ENCODE measurements at places on chromosomes 2 and 18.

- no peak for DNase-seq
These were observed 51.1 kb downstream of the RNF152 start for GRCh38 chr18:61841706-61842105.

- DNase-seq = no peak
These were observed 510 bp downstream of the IL1RN start for GRCh38 chr2:113127646-113128570.

GRCh38 chr2:47321411-47322031, 81.4 kb upstream of the MSH2 start:
- DNase-seq = no peak

DNA sequence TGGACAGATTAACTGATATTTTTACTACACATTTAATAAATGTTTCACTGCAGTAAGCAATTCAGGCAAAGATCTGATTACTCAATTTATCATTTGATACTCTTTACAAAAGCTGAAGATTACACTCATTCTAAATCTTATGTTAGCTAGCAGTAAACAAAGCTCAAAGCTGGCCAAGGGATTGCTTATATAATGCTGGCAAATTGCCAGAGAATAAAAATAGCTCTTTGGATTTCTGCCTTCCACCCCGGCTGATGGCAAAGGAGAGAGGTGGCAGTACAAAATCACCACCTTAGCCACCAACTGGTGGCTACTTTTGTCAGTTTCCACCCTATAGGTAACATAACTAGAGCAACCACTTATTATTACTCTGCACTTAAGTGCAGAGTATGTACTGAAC, 320.5 kb downstream of the FSIP2 start:
- no peak for DNase-seq

- no peak for DNase-seq
These were observed at the start of gene DLGAP1 for GRCh38 chr18:4455113-4455811. TSS of gene DLGAP1 (minus strand) at chr18:4455307.

DNA sequence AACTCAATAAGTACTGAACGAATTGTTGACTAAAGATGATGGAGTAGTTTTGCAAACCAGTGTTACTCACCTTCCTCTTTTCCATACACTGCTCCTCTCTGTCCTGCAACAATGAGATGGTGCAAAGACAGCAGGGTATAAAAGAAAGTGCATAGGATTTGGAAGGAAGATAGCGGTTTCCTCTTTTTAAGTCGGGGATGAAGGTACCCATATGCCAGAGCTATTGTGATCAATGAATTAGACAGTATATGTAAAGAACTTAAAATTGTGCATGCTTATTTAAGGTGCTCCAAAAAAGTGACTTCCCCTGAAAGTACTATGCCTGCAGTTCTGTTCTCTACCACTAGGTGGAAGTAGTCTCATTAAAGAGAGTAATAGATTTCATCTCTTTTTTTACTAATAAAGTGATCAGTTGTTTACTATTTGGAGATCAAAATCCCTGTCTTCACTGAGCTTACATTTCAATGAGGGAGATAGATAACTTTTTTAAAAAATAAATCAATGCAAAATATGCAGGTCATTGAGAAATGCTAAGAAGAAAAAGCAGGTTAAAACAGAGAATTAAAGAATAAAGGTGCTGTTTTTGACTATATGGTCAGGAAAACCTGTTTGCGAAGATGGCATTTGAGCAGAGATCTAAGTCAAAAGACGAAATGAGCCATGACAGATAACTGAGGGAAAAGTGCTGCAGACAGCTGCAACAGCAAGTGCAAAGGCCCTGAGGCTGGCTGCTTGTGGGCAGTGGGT, 339.7 kb upstream of the SLC14A2 start:
- DNase-seq = no peak

DNA sequence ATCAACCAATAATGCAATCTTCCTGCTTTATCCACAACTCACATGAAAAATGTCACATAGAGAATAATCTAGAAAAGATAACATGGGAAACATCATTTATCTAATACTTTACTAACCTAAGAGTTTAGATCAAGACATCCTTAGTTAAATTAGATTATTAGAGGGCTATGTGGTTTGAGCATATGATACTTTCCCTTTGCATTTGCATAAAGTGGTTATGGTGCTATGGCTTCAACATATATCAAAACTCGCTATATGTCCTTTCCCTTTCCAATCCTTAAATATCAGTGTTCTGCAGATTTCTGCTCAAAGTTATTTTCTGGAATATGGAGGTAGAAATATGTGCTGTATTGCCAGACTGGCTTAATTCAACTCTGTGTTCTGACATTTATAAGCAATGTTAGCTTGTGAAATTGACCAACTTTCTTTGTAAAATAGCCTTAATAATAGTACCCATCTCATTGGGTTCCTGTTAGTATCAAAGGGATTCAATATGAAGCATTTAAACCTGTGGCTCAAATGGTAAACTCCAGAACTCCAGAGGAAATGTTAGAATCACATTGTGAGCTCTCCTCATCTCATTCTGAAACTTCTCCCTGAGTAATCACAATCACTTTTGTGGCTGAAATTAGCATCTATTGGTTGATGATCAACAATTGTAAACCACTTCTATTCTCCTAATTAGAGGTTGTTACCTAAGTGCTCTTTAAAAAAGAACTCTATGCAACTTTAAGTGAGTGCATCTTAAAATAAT, 1089.9 kb upstream of the SLC39A10 start:
- DNase-seq = no peak

DNA sequence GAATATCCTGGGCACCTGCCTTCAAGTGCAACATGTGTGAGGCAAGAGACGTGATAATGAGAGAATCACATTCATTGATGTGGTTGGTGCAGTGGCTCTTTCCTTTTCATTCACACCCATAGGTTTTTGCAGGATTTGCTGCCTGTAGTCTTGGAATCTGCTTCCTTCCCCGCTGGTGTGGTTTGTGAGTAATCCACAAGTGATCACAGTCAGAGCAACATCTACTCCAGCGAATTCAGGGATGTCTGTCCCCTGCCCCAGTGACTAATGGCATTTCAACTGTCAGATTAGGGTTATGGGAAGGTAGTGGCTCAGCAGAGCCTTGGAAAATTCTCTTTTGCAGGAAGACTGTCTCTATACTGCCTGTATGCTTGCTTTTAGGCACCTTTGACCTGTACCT, 225.5 kb upstream of the RBMS1 start:
- no peak for DNase-seq

GRCh38 chr2:168730344-168730743, 72.1 kb upstream of the NOSTRIN start:
- DNase-seq = no peak

DNA sequence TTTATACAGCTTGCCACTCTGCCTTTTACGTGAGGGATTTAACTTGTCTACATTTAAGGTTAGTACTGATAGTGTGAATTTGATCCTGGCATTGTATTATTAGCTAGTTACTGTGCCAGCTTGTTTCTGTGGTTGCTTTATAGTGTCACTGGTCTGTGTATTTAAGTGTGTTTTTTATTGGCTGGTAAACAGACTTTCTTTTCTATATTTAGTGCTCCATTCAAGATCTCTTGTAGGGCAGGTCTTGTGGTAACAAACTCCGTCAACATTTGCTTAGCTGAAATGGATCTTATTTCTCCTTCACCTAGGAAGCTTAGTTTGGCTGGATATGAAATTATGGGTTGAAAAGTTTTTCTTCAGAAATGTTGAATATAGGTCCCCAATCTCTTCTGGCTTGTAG, 1971.0 kb upstream of the LRRTM1 start:
- DNase-seq = no peak

GRCh38 chr2:132581991-132582738, 87.8 kb downstream of the LYPD1 start:
- no peak for DNase-seq

- no peak for DNase-seq
These were observed 122.0 kb upstream of the RNU4ATAC start for GRCh38 chr2:121408641-121409040.

GRCh38 chr2:143974262-143974661, 545.7 kb downstream of the ZEB2 start:
- no peak for DNase-seq

GRCh38 chr2:49860170-49860569, 705.9 kb upstream of the FSHR start:
- no peak for DNase-seq

- no peak for DNase-seq
These were observed 154.9 kb downstream of the NDUFA10 start for GRCh38 chr2:239870276-239870675.

DNA sequence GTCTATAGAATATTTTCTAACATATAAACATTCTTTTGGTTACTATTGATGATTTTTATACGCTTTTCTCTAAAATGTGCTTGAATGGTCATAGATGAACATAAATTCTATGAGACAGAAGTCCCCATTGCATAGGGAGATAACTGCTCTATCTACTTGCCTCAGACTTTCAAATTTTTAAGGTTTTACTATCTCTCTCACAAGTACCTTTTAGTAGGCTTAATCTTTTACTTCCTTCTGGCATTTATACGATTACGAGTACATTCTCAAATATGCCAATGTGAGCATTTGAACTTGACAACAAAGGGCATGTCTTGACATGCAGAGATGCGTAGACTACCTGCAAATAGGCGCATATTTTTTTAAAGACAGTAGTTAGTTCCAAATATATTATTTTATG, 935.9 kb upstream of the LRATD1 start:
- no peak for DNase-seq

DNA sequence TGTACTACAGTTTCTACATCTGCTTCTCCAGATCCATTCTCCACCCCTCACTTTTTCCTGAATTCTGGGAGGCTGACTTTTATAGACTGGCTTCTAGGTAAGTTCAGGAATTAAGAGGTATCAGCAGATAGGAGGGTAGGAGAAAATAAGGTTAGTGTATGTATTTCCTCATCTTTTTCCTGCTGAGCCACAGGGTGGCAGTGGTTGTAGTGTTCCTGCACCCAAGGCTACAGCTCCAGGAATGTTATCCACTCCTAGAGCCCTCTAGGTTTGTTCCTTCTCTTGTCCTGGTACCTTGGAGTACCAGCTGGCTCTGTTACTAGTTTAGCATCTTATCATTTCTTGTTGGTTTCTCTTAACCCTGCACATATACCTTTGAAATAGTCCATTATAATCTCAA, 40.7 kb upstream of the C2orf66 start:
- no peak for DNase-seq

- DNase-seq = no peak
These were observed 5.6 kb downstream of the CPSF3 start for GRCh38 chr2:9428965-9429577.

All from activated gamma-delta T cell (primary cell).